ENCODE measurements at places on chromosomes 5 and 9.

- no peak for DNase-seq
Measured at GRCh38 chr9:121281614-121282276, 13.8 kb downstream of the GSN start.

DNA sequence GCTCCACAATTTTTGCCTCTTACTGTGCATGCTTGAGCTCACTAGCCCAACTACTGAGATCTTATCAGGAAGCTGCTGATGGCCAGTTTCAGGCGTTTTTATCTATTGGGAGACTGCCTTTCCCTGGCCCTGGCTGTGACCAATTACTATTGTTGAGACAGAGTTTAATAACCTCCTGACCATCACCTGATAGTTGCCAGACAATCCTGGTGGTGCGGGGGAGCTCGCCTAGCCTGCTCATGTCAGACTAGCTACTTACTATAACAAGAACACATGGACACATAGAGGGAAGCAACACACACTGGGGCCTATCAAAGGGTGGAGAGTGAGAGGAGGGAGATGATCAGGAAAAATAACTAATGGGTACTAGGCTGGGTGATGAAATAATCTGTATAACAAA is 13.0 kb upstream of the OXCT1 start:
- DNase-seq: no peak

- DNase-seq: no peak
Measured at GRCh38 chr9:78462611-78463010, 165.7 kb downstream of the PSAT1 start.

GRCh38 chr5:90099099-90099498 is 310.5 kb downstream of the CETN3 start:
- no peak for DNase-seq

DNA sequence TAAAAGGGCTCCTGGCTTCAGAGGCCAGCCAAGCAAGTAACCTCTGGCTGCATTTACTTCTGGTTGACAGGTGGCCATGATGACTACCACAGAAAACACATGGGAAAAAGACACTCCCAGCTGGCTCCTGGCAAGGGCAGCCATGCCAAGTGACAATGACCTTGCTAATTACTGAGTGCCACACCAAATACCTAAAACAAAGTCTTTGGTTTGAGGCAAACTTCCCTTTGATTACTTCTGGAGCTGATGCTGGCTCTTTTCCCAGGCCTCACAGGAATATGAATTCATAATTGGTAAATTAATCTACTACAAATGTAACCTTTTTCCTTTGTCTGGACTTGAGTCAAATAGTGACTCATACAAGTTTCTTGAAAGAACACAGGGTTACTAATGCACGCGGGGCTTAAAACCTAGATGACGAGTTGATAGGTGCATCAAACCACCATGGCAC is 61.0 kb downstream of the LPAR1 start:
- no peak for DNase-seq

GRCh38 chr9:76561050-76561713 is 102.2 kb downstream of the GCNT1 start:
- DNase-seq: no peak

- DNase-seq: no peak
Measured at GRCh38 chr5:150605546-150605945, 34.9 kb upstream of the SYNPO start.

- no peak for DNase-seq
Measured at GRCh38 chr9:24351258-24351657, 194.4 kb downstream of the IZUMO3 start.

- no peak for DNase-seq
Measured at GRCh38 chr5:164233791-164234190, 728.4 kb downstream of the MAT2B start.

- DNase-seq: no peak
Measured at GRCh38 chr5:135951257-135951656, 3.5 kb downstream of the LECT2 start.

DNA sequence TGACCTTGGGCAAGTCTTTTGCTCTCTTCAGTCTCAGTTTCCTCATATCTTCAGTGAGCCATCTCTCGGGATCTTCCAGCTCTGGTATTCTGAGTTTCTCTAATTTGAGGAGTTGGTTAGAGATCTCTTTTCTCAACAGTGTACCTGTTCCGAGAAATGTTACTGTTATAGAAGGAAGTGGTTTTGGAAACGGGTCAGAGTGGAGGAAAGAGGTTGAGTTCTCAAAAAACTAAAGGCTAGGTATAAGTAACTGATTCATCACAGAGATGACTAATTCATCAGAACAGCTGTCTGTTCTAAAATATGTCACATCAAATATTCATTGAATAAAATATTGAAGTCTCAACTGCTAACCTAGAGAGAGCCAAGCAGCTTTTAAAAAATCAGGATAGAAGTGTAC is 106.6 kb downstream of the PALM2AKAP2 start:
- peak; percentile 74 for DNase-seq

DNA sequence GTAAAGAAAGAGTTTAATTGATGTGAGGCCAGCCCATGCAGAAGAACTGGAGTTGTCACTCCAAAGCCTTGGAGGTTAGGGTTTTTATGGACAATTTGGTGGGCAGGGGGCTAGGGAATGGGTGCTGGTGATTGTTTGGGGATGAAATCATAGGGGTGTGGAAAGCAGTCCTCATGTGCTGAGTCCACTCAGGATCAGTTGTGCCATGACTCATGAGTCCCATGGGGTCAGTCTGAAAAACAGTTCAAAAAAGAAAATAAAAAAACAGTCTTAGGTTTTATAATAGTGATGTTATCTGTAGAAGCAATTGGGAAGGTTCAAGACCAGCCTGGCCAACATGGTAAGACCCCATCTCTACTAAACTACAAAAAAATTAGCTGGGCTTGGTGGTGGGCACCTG is 162.3 kb downstream of the KDM4C start:
- no peak for DNase-seq
